Activated CD8-positive, alpha-beta T cell treated with anti-CD3 and anti-CD28 coated beads for 36 hours (primary cell): ENCODE measurements at places on chromosomes 11 and 22.

GRCh38 chr22:25930083-25930482, 188.1 kb downstream of the MYO18B start:
- DNase-seq, result no peak

DNA sequence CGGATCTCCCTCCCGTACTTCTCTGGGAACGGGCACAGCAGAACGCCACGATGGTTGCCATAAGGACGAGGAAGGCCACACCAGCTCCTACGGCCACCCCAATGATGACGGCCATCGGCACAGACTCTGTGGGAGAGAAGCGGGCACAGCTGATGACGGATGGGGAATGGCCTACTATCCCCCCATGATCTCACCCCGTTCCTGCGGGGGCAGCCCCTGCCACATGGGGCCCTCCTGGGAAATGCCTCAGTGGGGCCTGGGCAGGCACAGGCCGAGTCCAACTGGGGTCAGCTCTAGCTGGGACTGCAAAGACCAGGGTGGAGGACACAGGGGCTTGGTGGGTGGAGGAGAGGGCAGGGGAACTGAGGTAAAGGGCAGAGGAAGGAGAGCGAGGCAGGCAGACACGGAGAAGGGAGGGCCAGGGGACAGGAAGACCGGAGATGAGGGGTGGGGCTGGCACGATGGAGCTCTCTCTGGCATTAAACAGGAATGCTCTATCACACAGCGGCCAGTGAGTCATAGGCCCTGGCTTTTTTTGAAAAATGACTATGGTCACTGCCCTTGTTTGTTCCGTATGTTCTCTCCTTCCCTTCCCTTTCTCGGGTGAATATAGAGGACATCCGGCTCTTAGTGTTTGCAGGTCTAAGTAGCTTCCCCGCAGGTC, 76.0 kb downstream of the ST3GAL4 start:
- no peak for DNase-seq

- peak; percentile 62 for DNase-seq
Observed at GRCh38 chr11:18727479-18728236, 1.7 kb upstream of the IGSF22 start.

DNA sequence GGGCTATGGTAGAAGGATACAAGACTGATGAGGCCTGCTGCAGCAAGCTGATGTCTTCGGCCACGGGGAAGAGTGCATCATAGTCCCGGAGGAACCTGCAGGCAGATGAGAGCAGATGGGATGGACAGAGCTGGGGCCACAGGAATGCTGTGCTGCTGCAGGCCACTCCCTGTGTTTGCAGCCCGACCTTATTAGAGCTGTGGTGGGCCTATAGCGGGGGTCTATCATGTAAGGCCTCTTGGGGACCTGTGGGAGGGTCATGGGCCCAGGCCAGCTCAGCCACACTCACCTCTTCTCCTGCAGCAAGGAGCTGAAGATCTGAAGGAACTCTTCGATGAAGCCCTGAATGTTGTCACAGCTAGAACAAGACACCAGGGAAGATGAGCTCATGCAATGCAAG, 31.9 kb downstream of the ASCC2 start:
- no peak for DNase-seq

DNA sequence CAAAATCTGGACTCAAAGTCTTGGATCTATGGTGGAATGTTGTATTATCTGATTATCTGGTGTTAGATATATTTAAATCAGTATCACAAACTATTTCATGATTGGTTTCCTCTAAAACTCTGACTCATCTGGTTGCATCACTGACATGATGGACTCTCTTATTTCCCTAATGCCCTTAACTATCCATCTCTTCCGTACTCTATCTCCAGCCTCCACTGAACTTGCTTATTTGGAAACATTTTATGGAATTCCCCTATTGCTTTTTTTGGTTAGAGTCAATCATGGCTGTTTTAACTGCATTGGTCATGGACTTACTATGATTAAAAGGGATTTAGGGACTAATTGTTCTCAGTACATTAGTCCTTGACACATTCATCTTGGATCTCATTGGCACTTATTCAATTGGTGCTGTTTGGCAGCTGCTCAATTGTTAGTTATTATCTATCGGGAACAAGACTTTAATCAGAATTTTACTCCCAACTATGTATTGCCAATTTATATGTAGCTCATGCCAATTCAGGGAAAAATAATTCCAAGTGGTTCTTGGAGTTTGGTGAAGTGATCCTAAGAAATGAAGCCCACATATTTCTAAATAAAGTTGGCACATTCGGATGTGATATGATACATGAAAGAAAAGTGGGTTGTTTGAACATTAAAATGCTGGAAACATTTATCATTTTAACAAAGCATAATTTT, 942.0 kb upstream of the CCDC90B start:
- no peak for DNase-seq

DNA sequence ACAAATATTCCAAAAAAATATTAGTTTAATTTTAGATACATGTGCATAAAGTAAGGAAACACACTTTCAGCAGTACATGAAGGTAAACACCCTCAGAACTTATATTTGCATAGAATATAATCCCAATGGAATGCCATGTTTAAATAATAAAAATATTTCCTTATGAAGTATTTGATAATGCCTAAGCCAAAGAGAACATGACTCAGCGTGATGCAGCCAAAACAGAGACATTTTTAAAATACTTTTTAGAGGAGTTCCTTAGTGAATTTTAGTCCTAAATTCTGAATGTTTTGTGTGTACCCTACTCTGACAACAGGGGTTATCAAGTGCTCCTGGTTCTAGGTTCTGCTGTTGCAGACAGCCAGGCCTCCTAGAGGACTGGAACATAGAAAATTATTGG, 39.1 kb upstream of the POU2AF2 start:
- DNase-seq, result no peak

GRCh38 chr22:41848468-41848867, 15.6 kb downstream of the SREBF2 start:
- no peak for DNase-seq

DNA sequence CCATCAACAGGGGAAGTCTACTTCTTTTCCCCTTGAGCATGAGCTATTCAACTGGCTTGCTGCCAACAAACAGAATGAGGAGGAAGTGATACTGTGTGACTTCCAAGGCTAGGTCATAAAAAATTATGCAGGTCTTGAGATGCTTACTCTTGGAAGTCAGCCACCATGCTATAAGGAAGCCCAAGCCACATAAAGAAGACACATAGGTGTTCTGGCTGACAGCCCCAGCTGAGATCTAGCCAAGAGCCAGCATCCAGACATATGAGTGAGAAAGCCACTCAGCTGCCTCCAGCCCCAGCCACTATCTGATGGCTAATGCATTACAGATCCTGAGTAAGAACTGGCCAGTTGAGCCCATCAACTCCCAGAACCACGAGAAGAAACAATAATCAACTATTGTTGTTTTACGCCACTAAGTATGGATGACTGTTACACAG, 31.0 kb upstream of the PPP2R1B start:
- DNase-seq, result no peak

GRCh38 chr11:952406-953385, 27.0 kb downstream of the AP2A2 start:
- DNase-seq, result no peak

DNA sequence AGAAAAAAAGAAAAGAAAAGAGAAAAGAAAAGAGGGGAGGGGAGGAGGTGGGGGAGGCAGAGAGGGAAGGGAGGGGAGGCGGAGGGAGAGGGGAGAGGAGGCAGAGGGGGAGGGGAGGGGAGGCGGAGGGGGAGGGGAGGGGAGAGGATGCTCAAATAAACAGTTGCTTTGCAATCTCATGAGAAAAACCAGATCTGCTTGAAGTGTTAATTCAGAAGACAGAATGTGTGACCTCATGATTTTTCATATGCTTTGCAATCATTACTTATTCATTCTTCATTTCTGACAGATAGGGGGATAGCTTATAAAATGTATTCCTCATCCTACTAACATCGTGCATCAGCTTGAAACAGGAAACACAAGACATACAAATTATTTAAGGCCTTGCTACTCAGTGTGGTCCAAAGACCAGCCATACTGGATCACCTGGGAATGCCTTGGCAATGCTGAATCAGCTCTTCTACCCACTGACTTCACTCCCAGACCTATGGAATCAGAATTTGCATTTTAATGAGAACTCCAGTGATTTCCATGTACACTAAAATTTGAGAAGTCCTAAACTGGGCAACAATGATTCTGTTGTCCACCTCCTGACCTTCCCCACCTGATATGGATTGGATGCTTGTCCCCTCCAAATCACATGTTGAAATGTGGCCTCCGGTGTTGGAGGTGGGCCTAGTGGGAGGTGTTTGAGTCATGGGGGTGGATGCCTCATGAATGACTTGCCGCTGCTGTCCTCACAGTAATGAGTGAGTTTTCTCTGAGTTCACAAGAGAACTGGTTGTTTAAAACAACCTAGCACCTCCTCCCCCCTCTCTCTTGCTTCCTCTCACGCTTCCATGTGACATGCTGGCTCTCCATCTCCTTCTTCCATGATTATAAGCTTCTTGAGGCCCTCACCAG, 69.2 kb downstream of the CCDC34 start:
- no peak for DNase-seq

GRCh38 chr11:11580012-11580411, 41.8 kb downstream of the GALNT18 start:
- DNase-seq, result no peak

DNA sequence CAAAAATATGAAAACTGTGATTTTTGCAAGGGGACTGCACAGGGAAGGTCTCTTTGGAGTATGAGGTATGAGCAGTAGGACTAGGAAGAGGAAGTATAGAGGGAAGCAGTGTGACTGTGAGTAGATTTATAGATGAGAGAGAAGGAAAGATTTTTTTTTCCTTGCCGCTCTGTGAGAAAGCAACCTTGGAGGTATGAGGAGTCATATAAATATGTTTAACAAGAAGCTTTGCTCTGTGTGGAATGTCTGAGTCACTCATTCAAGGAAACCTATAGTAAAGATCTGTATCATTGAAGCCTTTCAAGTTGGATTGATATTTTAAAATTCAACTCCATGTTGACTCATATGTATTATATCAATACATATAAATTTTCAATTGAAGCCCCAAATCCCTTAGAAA, 26.2 kb downstream of the DNHD1 start:
- DNase-seq, result no peak

DNA sequence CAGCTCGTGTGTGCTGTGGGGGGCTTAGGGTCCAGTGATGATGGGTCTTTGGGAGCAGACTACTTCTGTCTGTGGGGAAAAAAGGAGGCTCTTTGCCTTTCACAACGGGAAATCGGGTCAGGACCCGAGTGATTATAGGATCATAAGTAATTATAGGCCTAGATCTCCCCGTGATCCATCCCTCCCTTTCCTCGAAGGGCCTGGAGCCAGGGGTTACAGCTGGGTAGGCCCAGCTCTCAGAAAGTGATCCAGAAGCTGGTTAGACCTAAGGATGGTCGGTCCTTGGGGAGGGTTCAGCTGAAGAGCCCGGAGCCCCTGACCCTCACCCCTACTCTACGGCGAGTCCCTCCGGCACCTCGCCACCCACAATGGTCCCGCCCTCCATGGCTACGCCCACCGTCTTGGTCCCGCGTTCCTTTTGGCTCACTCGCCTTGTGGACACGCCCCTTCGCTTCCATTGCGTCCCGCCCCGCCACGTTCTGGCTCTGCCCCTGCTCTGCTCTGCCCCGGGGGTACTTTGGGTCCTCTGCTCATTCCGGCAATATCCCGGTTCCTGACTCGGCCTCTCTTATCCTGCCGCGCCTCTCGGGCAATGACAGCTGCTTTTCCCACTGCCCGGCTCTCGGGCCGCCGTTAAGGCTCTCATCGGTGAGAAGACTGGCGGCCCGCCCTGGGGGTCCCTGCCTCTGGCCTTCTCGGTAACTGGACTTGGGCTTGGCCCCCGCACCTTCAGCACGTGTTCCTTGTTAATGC, 5.0 kb downstream of the IGSF22 start:
- DNase-seq, result peak; percentile 91

DNA sequence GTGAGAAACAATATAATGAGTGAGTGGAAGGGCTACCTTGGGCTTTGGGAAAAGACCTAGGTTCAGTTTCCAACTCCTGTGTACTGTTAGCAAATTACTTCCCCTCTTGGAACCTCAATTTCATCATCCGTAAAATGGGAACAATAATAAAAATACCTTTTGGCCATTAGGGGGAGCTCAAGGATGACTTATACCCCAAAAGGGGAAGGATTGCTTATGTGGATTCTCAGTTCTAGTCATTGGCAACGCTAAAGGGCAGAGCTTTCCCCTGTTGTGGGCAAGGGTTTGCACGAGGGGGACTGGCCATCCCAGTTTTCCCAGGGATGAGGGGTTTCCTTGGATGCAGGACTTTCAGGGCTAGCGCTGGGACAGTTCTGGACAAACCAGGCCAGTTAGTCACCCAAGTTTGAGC, 3.1 kb upstream of the COMMD9 start:
- no peak for DNase-seq

- DNase-seq, result no peak
Observed at GRCh38 chr11:8593455-8593854, 573 bp downstream of the STK33 start.

GRCh38 chr22:27571463-27572277, 229.9 kb downstream of the MN1 start:
- no peak for DNase-seq

DNA sequence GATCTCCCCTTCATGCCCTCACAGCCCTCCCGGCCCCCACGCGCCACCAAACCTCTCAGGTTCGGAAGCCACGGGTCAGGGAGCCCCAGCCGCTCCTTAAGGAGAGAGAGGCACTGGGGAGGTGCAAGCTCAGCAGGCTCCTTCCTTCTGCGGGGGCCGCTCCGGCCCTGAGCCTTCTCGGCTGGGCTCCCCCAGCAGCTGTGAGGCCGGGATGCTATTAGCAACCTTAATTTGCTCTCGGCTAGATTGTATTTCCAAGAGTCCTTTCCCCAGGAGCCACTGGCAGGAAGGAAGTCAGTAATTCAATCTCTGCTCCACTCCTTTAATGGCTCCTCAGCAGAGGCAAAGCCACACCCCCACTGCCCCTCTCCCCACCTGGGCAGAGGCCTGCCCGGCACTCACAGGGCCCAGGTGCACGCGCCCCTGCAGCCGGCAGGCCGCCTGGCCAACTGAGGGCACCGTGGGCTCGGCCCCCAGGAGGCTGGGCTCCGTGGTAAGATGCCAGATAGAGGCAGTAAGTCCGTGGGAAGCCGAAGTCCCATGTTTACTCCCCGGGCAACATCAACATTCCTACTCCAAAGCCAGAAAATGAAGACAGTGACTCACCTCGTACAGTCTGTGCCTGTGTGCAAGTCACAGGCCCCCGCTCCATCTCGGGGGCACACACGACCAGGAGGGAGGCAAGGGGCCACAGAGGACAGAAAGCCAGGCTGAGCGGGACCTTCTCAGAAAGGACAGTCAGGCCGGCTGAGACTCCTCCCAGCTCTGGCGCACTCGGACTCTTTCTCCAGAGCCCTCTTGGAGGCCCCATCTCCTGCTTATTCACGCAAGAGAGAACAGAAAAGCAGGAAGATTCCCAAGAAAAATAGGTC, 5.2 kb downstream of the IGSF9B start:
- DNase-seq, result no peak

GRCh38 chr11:14657841-14658240, 14.2 kb downstream of the PDE3B start:
- DNase-seq, result no peak

DNA sequence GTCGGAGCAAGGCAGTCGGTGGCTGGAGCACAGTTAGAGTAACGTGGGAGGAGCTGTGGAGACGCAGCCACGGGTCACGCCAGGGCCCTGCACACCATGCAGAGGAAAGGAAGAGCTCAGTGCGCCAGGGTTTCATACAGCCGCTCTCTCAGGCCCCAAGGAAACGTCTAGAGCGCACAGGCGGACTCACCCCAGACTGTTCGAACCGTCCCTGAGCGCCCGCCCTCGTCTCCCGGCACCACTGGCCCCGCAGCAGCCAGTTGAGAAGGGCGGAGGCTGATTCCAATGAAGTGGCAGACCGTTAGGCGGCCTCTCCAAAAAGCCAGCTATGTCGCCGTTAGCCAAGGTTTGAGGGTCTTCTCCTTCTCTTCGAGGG, 483 bp upstream of the HYLS1 start:
- DNase-seq, result peak; percentile 62
